ENCODE measurements at places on chromosomes 5 and 9.

DNA sequence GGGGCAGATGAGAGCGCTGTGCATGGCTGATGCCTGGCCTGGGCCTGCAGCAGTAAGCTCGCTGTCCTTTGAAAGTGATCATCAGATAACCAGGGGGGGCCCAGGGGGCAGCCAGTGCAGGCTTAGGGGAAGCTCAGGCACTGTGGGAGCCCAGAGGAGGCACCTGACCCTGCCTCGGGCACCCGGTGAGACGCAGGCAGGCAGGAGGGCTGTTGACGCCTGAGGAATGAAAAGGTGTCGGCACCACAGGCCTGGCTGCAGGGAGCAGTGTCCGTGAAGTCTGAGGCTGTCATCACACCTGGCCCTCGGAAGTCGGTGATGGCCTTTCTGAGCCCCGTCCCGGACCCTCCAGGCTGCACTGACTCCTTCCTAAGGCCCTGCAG is 84.6 kb downstream of the RXRA start:
- no peak for DNase-seq

DNA sequence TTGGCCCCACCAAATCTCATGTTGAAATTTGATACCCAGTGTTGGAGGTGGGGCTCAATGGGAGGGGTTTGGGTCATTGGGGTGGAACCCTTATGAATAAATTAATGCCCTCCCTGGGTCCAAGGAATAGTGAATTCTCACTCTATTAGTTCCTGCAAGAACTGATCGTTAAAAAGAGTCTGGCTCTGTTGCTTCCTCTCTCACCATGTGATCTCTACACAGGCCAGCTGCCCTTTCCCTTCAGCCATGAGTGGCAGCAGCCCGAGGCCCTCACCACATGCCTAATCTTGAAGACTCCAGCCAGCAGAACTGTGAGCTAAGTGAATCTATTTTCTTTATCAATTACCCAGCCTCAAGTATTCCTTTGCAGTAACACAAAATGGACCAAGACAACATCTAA is 106.0 kb downstream of the CAAP1 start:
- DNase-seq: no peak

DNA sequence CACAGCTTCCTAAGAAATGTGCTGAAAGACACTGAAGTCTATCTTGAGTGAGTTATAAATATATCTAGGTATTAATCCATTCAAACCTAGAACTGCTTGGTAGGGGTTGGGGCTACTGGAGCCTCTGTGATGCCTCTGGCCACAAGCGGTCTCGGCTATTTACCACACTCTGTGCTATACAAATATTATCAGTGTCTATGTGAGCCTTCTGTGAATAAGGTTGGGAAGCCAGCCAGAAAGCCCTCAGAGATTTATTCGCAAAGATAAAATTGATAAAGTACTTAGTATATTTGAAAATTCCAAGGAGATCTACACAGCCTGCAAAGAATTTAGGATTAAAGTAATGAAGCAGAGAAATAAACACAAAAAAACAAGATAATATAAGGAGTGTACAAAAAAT is 41.4 kb downstream of the LIFR start:
- no peak for DNase-seq

DNA sequence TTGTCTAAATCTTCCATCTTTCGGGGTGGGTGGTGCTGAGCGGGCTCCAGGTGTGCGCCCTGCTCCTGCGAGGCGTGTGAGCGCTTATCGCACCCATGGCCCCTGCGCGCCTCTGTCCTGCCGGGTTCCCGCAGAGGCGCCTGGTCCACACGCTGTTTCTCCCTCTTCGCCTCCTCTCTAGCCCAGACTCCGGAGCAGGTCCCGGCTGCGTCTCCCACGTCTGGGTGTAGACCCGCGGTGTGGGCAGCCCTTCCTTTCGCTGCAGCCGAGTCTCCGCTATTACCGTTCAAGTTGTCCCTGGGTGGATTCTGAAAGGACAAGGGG is 40.5 kb upstream of the PLEKHG4B start:
- DNase-seq: no peak

DNA sequence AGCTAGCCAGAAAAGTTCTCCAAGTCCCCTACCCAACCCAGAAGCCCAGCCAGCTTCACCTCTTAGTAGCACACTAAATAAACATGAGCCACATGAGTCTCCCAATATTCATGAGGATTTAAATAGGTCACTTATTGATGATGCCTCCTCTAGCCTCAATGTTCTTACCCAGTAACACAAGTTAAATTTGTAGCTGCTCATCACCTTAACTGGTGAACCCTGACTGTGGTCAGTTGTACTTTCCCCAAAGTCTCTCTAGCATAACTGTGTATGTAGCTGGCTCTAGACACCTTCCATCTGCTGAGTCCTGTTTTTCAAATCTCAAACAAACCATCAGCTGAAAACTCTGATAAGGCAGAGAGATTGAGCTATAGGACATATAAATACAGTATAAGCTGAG is 100.3 kb upstream of the ELAVL2 start:
- no peak for DNase-seq

DNA sequence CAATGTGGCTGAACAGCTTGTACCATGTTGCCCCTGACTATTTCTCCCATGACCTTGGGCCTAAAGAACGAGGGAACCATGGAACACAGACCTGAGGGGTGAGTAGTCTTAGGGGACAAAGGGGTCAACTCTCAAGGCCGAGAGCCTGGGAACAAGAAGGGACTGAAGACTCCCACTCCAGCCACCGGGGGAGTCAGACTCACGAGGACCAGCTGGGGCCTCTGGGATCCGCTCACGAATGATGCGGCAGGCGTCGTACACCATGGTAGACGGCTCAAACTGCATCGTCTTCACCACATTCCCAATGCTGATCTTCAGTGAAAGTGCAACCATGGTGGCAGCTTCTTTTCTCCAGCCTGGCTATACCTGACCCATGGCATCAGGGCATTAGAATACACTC is 6.6 kb downstream of the TLN1 start:
- DNase-seq: no peak

DNA sequence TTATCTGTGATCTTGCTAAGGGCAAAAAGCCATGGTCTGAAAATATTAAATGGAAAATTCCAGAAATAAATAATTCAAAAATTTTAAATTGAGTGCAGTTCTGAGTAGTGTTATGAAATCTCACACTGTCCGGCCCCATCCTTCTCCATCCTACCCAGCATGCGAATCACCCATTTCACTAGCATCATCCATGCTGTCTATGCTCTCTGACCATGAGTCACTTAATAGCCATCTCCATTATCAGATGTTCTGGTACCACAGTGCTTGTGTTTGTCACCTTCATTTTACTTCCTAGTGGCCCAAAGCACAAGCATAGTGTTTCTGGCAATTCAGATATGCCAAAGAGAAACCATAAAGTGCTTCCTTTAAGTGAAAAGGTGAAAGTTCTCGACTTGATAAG is 63.3 kb upstream of the SMC5 start:
- no peak for DNase-seq

DNA sequence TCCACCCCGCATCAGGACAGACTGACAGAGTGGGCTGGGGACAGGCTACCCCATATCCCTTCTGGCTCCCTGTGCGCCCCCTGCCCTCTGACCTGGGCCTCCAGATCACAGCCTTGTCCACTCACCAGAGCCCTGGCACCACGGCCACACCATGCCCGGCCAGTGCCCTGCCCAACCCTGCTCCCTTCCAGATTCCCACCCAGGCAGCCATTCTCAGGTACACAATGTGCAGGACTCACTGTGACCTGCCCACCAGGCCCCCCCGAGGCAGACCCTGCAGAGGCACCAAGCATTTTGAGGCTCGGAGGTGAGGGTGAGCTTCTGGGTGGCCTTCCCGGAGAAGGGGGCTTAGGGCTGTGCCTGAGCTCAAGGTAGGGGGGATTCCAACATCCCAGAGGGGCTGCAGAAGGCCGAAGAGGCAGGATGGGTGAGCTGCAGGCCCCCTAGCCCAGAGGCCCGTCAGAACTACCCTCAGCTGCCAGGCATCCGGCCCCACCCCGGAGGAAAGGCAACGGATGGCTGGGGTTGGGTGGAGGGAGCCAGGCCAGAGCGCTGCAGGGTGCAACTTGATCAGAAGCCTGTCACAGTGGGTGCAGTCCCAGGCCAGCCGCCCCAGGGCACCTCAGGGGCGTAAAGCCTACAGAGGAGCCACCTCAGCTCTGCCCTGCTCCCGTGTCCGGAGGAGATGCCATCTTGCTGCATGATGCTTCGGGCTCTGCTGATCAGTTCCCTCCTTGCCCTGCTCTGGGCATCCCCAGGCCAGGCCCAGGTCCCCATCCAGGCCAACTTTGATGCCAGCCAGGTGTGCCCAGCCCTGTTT is at the start of gene LCNL1:
TSS of gene LCNL1 (plus strand) at position 762 of the 820 bp plus-strand sequence. CDS start 594 bp downstream, outside the sequence.
- no peak for DNase-seq

GRCh38 chr5:87138091-87138805 is 129.4 kb upstream of the RASA1 start:
- no peak for DNase-seq

DNA sequence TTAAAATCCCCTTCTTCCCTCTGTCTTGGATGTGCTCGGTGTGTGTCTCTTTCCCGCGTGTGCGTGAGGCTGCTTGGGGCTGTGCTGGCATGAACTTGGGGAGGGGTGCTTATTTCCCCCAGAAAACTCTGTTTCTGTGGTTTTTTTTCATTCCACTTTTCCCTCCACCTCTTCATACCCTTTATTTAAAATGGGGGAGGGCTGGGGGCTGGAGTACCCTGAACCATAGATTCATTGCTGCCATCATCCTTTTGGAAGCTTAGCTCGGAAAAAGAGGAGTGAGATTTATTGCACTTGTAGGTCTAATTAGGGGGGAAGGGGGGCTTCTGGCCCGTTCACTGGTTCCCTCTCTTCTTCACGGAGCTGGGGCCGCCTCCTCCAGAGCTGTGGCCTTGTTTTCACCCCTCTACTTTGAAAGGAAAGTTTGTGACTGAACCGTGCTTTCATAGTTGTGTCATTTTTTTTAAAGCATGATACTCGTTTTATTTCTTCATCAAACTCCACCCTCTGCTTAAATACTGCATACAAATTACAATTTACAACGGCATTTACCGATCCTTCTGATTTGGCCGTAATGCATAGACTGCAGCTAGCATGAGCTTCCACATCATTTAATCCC is 2.9 kb downstream of the NR2F1 start:
- DNase-seq: no peak

DNA sequence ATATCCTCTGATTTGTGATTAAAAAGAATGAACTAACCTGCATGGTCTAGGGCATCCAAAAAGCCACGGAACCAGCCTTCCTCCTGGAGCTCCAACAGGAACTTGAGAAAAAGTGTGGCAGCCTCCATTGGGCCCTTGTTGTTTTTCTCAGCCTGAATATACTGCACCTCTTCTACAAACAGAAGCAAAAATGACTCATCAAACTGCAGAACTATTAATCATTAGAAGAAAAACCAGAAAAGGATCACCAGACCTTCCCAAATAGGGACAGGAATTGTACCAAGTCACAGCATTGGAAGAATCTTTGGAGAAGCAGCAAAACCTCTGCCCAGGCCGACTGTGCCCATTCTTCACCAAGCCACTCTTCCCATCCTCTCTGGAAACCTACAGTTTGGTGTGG is 25.2 kb downstream of the RIGI start:
- DNase-seq: peak; percentile 6

GRCh38 chr5:146620669-146621051 is 104.7 kb upstream of the GPR151 start:
- peak; percentile 93 for DNase-seq

DNA sequence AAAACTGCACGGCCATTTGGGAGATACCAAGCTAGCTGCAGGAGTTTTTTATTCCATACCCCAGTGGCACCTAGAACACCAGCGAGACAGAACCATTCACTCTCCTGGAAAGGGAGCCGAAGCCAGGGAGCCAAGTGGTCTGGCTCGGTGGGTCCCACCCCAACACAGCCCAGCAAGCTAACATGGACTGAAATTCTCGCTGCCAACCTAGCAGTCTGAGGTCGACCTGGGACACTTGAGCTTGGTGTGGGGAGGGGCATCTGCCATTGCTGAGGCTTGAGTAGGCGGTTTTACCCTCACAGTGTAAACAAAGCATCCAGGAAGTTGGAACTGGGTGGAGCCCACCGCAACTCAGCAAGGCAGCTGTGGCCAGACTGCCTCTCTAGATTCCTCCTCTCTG is 108.9 kb upstream of the CHD1 start:
- no peak for DNase-seq

DNA sequence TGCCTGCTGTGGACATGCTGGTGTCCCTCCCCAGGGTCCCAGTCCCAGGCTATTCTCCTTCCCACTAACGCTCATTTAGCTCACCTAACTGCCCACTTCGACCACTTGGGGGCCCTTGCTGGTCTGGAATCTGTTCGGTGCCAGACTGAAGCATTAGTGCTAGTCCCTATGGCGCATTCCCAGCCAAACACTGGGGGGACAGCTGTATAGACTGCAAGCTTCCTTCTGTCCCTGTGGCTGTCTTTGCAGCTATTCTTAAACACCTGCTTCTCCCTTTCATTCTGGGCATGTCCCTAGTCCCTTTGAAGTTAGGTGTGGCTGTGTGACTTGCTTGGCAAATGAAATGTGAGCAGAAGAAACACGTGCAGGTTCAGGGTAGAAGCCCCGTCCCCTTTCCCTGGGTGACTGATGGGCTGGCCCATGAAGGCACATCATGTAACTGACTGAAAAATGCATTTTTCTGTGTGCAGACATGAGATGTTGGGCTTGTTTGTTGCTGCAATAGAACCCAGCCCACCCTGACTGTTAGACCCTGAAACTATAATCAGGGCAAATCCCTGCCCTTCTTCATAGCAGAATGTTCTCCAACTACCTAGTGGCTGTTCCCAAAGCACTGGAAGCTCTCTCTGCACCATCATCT is 134.4 kb downstream of the BARX1 start:
- DNase-seq: no peak

DNA sequence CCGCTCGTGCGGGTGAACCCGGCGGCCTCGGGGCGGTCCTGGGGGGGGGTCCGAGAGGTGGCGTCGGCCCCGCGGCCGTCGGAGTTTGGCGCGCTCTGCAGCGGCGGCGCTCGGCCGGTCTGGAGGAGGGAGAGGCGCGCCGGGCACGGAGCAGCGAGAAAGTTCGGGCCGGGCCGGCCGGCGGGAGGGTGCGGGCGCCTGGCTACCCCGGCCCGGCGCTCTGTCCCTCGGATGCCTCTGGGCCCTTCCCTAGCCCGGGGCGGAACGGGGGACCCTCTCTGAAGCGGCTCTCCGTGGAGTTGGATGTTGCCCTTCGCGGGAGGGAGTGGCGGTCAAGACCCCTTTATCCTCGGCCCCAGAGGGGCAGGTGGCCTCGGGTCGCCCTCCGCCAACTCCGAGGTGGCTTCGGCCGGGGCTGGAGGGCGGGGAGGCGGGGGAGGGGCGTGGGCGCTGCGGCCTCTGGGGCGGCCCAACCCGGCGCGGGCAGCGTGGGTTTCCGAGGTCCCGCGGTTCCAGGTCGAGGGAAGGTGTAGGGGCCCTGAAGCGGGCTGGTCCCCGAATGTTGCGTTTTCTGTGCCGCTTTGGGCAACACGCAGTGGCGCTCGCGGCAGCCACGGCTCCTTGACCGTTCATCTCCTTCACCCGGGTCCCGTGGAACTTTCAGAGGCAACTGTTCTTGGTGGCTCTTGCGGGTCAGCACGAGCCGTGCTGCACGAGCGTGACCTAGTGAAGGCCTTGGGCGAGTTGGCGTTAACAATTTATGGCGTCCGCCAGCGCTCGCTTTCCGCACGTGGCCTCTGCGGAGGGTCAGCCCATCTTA is 290.5 kb downstream of the DOCK8 start:
- no peak for DNase-seq

GRCh38 chr5:132465059-132465707 is 25.4 kb downstream of the IRF1 start:
- no peak for DNase-seq

- no peak for DNase-seq
Measured at GRCh38 chr5:125023673-125024072, 277.2 kb upstream of the ZNF608 start.

- no peak for DNase-seq
Measured at GRCh38 chr5:151238303-151238741, 14.4 kb upstream of the CCDC69 start.

All from NCI-H1105 treated with DMSO at 0.1 percent for 48 hours (cell line).